ENCODE measurements at places on chromosomes 2 and 18.

- no peak for DNase-seq
Observed at GRCh38 chr2:202387608-202388342, 11.6 kb downstream of the BMPR2 start.

GRCh38 chr2:196101325-196101991 is 32.8 kb upstream of the DNAH7 start:
- no peak for DNase-seq

- DNase-seq: no peak
Observed at GRCh38 chr18:50340078-50340477, 34.8 kb upstream of the SKA1 start.

DNA sequence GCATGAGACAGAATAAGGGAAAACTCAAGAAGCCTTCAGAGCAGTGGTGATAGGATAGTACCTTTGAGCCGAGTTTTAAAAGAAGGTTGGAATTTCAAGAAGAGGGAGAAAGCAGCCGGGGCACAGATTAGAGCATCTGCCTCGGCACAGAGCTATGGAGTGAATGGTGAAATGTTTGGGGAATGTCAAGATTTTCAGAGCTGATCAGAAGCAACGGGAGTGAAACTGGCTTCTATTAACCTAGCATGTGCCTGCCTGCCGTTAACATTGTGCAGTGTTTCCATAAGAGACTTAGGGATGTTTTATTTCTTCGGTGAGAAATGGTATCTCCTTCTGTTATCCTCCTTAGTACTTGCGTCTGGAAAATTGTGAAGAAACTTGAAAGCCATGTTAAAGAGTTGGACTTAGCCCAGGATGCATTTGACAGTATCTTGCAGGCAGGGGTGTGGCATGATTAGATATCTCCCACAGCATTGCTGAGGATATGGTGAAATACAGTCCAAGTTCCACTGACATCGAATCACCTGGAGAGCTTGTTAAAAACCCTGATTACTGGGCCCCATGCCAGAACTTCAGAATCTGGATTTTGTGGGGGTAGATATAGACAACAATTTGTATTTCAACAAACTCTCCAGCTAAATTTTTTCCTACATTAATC is 96.8 kb upstream of the PPP1CB start:
- no peak for DNase-seq

DNA sequence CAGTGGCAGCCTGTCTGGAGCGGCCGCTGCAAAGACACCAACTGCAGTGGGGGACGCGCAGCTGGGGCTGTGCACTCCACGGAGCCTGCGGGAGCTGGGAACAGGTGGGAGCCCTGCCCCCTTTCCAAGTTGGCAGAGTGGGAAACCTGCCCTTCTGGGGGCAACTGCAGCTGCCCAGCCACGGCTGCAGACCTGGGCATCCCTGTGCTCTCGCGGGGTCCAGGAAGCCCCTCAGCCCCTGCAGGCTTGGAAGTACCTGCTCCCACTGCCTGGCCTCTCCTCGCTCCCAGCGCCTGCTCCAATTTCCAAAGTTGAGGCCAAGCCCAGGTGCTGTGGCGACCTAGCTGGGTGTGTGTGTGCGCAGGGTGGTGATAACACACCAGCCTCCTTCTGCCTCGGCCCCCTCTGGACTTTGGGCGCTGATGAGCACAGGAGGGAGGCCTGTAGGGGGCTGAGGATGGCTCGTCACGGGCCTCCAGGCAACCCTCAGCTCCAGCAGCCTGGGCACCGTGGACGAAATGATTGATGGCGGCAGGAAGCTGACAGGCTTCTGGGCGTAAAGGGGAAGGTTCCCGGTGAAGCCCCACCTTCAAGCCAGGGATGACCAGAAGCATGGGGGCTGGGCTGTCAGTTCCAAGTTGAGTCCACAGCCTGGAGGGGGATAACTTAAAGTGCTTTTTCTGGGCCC is 76.9 kb downstream of the PTPN4 start:
- no peak for DNase-seq

DNA sequence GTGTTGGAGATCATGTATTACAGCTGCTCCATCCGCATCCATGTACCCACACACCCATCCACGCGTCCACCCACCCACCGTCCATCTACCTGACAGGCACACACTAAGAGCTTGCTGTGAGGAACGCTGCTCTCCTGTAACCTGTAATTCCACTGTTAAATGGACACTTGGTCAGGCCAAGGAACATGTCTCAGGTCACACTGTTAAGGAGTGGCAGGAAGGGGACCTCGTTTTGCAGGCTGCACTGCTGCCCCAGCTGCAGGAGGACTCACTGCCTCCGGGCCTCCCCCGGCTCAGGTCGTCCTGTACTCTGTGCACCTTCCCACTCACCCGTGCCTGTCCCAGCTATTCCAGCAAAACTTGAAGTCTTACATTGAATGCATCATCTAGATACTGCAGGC is 170.5 kb downstream of the EIPR1 start:
- no peak for DNase-seq

DNA sequence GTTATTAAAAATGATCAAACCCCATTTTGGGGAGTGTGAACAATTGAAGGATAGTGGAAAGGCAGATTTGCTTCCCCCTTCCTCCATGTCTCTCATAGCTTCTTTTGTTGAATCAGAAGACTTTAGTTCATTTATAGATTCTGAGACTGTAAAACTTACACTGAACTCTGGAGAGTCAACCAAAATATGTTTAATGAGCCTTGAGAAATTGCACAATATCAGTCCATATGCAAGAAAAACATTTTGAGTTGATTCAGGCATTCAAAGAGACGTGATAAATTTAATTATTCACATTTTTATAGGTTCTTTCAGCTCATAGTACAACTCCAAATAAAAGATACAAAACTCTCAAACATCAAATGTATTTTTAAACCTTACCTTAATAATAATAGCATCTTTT is 354.4 kb upstream of the SPRED2 start:
- DNase-seq: no peak

All from activated CD8-positive, alpha-beta memory T cell treated with anti-CD3 and anti-CD28 coated beads for 1 hour (primary cell).